Activated T-cell treated with anti-CD3 and anti-CD28 coated beads for 1 hour (primary cell): ENCODE measurements at places on chromosomes 12 and 14.

GRCh38 chr12:130083734-130084133 lies 78.5 kb upstream of the FZD10 start:
- DNase-seq, result no peak

DNA sequence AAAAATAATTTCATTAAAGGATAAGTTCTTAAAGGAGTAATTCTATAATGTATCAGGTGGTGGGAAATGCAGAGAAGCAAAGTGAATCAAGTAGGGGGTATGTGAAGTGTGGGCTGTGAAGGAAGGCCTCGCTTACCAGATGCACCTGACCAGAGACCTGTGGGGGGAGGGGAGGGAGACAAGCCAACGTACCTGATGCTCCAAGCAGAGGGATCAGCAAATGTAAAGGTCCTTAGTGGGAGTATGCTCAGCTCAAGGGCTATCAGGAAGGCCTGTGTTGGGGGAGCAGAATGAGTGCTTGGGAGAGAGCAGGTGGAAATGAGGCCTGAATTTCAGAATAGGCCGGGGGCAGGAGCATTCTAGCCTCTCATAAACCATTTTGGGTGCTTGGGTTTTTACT lies 57.1 kb downstream of the ANO4 start:
- DNase-seq, result no peak

DNA sequence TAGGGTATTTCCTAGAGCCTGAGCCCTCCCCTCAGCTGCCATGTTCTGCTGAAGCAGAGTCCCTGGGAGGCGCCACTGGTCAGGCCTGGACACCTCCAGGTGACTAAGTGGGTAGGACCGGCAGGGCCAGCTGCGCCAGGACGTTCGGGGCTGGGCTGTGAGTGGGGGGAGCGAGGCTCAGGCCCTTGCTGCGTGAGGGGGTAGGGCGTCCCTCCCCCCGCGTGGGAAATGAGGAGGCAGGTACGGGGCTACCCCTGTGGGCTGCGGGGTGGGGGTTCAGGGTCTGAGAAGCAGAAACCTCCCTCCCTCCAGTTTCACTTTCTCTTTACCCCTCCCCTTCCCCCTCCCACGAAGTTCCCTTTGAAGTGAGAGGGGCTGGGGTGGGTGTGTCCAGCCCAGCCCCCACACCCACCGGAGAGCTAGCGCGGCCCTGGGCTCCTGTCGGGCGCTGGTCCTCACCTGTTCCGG lies 22.1 kb upstream of the KIF26A start:
- no peak for DNase-seq

GRCh38 chr14:35398071-35398584 lies 6.4 kb downstream of the NFKBIA start:
- no peak for DNase-seq
